ENCODE measurements at places on chromosomes 1 and 21. TPM values are rescaled to one million over a fixed set of nuclear protein-coding genes. Genes with fewer than 3 reads are reported as not detected.

- no peak for DNase-seq
Measured at GRCh38 chr1:22545141-22545540, 18.1 kb upstream of the EPHA8 start.

- no peak for DNase-seq
Measured at GRCh38 chr1:110120960-110121561, 8.8 kb downstream of the UBL4B start.

DNA sequence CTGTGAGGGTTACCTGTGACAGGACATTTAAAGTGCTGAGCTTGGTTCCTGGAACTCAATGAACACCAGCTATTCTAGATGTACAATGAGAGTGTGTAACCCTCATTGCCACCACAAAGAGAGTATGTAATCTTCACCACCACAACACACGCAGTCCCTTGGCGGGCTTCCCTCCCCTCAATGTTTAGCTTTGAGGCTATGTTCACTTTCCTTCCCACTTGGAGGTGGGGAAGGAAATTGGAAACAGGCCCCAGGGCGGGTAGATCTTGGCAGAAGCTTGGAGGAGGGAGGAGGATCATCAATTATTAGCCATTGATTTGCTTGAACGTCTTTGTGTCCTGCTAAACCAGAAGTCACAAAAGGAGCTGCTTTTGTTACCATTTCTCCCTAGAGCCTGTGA lies 8.3 kb upstream of the COL16A1 start:
- no peak for DNase-seq

- no peak for DNase-seq
Measured at GRCh38 chr21:28783641-28784185, 209.0 kb downstream of the LTN1 start.

UBL4B gene
- total RNA-seq, result not detected
